ENCODE measurements at places on chromosomes 4 and X.

DNA sequence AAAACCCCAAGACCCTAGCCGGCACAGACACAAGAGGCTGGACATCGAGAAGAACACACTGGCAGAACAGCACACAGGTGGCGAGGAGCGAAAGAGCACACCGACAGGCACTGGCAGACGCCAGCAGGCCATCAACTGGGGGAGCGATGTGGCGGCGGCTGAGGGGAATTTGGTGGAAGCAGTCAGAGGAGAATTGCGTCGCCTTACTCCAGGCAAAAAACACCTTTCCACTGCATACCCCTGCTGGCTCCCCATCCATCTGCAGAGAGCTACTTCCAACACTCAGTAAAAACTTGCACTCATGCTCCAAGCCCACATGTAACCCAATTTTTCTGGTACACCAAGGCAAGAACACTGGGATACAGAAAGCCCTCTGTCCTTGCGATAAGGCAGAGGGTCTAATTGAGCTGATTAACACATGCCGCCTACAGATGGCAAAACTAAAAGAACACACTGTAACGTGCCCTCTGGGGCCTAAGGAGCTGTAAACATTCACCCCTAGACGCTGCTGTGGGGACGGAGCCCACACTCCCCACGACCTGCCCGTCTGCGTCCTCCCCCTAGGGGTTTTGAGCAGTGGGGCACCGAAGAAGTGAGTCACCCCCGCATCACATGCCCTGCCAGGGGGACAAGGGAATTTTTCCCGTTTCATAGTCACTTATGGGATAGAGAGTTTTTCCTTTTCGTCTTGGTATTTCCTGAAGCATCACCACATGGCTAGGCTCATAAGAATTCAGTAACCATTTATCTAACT, 262.3 kb downstream of the KCTD8 start:
- no peak for DNase-seq

DNA sequence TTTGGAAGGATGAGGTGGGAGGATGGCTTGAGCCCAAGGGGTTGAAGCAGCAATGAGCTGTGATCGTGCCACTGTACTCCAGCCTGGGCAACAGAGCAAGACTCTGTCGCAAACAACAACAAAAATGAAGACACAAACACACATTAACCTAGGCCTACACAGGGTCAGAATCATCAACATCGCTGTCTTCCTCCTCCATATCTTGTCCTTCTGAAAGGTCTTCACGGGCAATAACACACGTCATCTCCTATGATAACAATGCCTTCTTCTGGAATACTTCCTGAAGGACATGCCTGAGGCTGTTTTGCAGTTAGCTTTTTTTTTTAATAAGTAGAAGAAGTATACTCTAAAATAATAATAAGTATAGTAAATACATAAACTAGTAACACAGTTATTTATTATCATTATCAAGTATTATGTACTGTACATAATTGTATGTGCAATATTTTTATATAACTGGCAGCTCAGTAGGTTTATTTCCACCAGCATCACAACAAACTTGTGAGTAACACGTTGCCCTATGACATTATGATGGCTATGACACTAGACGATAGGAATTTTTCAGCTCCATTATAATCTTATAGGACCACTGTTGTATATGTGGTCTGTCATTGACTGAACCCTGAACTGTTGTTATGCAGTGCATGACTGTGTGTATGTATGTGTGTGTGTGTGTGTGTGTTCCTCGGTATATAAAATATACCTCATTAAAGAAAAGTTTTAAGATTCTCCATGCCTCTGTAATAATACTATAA, 69.2 kb upstream of the MAML3 start:
- no peak for DNase-seq

DNA sequence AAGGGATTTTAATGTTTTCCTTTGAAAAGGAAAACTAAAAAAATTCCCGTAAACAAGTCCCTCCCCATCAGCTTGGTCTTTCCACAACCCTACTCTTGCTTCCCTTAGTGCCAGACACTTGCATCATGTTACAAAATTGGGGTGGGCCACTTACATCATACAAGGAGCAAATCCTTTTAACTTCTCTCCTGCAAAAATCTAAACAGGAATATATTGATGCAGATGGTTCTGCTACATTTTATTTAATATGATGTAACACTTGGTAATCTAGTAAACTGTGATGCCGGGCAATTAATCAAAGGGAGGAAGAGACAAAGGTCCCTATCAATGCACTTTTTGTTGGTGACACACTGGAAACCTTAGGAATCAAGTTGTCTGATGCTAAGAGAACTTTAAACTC, 125.3 kb downstream of the UBE2K start:
- DNase-seq: peak; percentile 62

GRCh38 chr4:161987611-161988010, 176.2 kb downstream of the FSTL5 start:
- no peak for DNase-seq

- no peak for DNase-seq
Observed at GRCh38 chrX:134600714-134601113, 57.6 kb downstream of the PLAC1 start.

DNA sequence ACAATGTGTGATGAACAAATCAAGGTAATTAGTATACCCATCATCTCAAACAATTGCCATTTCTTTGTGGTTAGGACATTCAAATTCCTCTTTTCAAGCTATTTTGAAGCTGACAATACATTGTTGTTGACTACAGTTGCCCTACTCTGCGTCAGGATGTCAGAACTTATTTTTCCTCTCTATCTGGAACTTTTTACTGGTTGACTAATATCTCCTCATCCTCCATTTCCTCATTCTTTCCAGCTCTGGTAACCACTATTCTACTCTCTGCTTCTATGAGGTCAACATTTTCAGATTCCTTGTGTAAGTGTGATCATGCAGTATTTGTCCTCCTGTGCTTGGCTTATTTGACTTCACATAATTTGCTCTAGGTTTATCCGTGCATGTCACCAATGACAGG, 240.5 kb upstream of the HS3ST1 start:
- DNase-seq: no peak

- no peak for DNase-seq
Observed at GRCh38 chrX:542179-542578, 88.4 kb upstream of the SHOX start.

- DNase-seq: peak; percentile 77
Observed at GRCh38 chr4:184450045-184450444, 24.3 kb downstream of the IRF2 start.

DNA sequence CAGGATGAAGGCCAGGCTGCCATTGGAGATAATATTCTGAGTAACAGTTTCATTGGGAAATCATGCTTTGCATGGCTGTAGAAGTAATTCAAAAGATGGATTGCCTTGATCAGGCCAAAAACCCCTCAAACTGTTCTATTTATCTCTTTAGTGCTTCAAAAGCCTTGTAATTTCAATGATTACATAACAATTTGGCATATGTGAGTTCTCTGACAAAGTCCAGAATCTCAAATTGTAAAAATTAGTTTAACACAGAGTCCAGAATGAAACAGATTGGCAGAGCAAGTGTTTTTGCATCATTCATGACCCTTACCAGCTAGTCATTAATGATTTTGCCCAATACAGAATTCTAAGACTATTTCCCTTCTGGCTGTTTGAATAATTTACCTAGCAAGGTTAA, 347.3 kb downstream of the SPRY1 start:
- DNase-seq: no peak

DNA sequence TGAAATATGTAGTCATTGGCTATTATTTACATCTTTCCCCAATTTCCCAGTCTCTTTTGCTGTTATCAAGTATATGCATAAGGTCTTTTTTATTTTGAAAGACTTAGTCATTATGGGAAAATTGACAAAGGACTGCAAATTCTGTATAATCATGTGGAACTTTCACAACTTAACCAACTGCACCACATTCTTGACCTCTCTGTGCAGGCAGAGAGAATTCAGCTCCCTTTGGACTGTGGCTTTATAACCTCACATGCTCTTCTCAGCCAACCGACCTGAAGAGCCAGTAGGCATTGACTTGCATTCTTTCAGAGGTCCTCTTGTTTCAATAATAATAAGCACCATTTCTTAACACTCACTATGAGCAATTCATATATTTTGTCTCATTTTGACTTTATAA, 66.9 kb downstream of the ANXA3 start:
- DNase-seq: peak; percentile 11

DNA sequence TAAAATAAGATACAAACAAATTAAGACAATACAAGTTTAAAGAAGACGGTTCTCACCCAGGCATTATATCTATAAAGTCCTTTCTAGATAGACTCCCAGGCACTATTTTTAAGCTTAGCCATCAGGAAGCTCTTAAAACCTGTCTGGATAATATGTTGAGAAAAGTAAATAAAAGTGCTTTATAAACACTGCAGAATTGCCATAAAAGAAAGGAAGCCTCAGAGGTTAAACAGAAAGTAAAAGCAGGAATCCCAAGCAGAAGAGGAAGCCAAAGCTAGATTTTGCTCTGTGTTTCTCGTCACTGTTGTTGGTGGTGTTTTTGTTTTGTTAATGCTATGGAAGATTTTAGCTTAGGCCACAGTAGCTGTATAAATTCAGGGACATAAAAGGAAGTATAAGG, 1267.3 kb downstream of the PCDH19 start:
- DNase-seq: no peak

GRCh38 chrX:23832721-23833120, 49.7 kb downstream of the SAT1 start:
- no peak for DNase-seq

DNA sequence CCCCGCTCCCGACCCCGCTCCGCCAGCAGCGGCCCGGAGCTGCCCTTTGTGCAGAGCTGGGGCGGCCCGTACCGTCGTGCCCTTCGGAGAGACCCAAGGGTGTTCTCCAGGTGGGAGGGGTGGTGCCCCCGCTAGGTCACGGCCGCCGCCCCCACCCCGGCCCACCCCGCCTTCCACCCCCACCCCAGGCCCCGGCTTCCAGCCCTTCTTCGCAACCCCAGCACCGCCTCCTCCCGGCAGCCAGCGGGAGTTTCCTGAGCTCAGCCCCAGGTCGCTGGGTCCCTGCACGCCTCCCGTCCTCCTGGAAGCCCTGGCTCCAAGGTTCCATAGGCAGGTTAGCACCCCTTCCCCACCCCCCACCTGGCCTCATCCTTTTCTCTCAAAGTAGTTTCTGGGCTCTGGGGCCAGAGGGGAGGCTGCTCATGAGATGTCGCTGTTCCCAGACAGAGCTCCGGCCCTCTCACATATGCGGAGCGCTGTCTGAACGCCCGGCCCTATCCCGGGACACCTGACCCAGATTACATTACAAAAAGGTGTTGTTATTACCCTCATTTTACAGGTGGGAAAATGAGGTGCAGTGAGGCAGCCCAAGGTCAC, 25.2 kb upstream of the FGFR3 start:
- peak; percentile 78 for DNase-seq

DNA sequence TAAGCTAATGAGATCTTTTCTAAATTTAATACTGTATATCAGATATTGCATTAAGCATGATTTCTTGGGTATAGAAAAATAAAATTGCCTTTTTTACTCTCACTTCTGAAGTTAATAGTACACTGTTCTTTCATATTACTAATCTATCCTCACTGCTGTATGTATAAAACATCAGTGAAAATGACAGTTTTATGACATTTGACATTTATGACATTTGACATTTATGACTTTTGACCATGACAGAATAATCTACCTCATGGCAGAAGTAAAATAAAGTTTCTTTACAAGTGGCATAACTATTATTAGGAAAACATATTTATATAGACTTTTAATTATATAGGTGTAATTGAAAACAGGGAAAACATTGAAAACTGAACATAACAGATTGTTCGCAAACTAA, 13.3 kb downstream of the GRID2 start:
- DNase-seq: no peak

GRCh38 chrX:12988797-12989196, 13.9 kb downstream of the TMSB4X start:
- DNase-seq: peak; percentile 41

DNA sequence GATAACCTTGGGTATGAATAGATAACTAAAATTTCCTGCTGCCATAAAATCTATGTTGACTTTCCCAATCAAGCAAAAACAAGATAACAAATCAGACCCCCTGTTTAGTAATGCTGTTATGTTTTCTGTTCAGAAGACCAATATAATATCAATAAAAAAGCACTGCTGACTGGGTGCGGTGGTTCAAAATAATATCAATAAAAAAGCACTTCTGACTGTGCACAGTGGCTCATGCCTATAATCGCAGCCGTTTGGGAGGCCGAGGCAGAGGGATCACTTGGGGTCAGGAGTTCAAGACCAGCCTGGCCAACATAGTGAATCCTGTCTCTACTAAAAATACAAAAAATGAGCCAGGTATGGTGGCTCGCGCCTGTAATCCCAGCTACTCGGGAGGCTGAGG, 36.7 kb downstream of the ANTXR2 start:
- no peak for DNase-seq

DNA sequence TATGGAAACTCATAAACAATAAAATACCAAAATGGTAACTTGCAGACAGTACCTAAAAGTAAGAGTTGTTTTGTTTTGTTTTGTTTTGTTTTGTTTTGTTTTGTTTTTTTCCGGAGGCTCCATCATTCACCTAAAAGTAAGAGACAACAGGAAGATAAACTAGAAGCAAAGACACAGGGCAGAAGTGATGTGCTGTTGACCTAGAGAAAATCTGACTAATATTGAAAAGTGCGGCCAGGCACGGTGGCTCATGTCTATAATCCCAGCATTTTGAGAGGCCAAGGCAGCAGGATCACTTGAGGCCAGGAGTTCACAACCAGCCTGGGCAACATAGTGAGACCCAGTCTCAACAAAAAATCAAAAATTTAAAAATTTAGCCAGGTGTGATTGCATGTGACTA, 5.6 kb upstream of the CENPC start:
- DNase-seq: no peak

DNA sequence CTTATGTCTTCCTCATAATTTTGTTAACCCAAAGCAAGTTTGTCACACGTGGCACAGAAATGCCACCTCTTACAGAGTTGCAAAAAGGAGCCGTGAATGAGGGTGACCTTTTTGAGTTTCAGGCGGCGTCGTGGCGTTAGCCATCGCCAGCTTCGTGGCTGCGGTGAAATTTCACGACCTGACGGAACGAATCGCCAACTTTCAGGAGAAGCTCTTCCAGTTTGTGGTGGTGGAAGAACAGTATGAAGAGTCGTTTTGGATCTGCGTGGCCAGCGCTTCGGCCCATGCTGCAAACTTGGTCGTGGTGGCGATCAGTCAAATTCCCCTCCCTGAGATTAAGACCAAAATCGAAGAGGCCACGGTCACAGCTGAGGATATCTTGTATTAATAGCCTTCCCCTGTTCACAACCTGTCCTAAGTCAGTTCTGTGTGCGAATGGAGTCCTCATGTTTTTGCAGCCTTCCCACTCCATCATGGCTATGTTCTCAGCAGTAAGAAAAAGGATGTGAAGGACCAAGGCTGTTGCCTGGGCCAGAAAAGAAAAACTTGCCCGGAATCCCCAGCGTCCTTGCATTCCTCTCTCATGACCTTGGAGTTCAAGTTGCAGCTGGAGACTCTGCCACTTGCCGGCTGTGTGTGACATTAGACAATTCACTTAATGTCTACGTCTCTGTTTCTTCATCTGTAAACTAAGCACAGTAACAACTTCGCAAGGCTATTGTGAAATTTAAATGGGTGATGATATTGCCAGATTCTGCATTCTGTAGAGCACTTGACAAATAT, 11.9 kb downstream of the CLRN2 start:
- no peak for DNase-seq

DNA sequence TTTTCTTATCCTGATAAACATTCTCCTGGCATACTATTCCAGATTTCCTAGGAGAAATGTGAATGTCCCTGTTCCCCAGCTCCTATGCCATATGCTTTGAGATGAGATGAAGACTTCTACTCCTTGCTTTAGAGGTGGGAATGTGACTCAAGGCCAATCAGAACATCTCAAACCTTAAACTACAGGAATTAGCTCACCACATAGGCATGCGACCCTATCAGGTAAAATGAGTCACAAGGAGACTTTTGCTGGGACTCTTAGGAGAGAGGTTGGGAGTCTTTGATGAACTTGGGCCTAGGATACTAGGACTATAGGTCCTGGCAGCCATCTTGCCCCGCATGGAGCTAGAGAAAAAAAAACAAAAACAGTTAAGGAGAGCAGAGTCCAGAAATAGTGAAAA, 5.8 kb upstream of the USO1 start:
- DNase-seq: no peak
